Central memory CD4-positive, alpha-beta T cell (primary cell): ENCODE measurements at places on chromosomes 6 and 20.

GRCh38 chr6:1498491-1499113 is 109.2 kb downstream of the FOXF2 start:
- no peak for DNase-seq

GRCh38 chr20:50848846-50849673 is 54.2 kb downstream of the BCAS4 start:
- no peak for DNase-seq

DNA sequence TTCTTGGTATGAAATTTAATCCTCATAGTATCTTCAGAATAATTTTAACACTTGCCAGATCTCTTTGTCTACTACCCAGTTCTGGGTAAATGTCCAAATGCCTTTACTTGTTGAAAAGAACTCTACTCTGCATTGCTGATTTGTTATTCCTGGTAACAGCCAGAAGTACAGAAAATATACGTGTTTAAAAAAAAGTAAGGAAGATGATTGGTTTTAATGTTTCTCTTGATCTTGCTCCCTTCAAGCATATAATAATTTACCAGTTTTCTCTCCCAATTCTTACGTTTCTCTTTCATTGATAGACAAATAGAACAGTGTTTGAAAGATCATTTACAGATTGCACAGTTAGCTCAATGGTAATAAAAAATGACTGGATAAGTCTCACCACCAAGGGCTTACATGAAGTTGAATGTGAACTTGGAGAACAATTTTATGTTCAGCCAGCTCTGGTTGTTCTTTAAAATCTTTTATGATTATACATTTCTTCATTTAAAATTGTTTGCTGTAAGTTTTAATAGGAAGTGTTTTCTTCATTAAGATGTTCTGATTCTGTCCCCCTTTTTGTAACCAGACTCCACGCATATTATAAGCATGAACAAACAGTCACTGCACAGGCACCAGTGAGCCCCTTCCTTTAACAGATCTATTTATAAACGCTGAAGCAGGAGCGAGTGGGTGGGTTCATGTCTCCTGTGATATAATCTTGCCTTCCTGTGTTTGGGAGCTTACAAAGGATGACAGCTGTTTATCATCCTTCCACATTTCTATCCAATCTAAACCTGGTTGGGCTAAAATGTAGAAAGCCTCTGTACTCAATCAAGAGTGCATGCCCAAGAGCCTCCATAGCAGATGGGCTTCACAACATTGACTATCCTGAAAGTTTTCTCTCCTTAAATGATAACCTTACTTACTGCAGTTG is 299.5 kb downstream of the PRL start:
- no peak for DNase-seq

GRCh38 chr20:34062570-34063482 is 49.2 kb downstream of the EIF2S2 start:
- DNase-seq = no peak

GRCh38 chr6:100568255-100568654 is 103.5 kb upstream of the SIM1 start:
- DNase-seq = no peak

DNA sequence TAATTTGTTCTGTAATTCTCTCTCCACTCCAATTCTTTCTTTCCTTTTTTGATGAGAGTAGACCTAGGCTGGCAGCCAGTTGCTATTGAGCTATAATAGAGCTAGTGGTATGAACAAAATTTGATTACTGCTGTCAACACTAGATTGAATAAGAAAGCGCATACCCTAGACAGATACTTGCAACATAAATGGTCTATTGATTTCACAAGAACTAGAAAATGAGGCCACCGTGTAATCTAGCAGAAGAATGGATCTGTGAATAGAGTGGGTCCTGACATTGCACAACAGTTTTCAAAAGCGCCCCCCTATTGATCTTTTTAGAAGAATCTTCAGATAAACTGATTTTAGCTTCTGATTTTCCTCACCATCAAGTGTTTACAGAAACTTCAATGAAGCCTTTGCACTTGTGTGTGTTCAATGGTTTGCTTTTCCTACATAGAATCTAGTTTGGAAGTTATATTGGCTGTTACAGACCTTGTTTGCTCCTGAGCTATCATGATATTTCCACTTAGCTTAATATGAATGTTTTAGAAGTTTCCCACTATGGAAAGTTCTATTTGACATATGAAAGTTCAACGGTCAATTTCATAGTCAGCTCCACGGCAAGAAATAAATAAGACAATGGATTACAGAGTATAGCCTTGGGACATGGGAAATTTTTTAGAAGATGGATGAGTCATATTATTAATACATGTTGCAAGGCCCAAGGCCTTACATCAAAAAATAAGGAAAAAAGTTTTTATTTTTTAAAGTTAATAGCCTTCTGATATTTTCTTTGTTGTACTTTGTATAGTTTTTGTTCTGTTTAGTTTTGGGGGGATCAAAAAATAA is 55.6 kb downstream of the UTRN start:
- no peak for DNase-seq
